Endothelial cell (in vitro differentiated cells): ENCODE measurements at places on chromosomes 6 and 20. TPM values are rescaled to one million over a fixed set of nuclear protein-coding genes. Genes with fewer than 3 reads are reported as not detected.

The FNDC1 gene
- 1.2 TPM for total RNA-seq

GRCh38 chr6:131910219-131910589 lies 41.0 kb downstream of the CCN2 start:
- DNase-seq, result no peak

The GNRH2 gene
- 0.87 TPM for total RNA-seq

GRCh38 chr6:101545191-101545590 lies 151.7 kb downstream of the GRIK2 start:
- no peak for DNase-seq

DNA sequence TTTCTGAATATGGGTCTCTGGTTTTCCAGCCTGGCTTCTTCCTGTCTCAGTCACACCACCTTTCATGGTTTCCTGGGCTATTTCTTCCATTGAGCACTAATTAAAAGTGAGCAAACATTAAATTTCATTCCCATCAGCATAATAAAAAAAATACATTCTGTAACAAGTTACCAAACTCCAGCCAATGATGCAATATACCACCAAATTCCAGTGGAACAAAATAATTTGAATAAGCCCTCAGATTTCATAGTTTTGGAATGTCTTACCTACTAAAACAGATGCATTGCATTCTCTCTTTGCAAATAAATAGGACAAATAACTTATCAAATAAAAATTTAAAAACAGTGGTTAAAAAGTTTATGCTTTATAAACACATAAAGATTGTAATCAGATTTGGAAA lies 97.8 kb upstream of the PRDM1 start:
- DNase-seq, result no peak

The AMD1 gene
- 50.5 TPM for total RNA-seq

GRCh38 chr6:72626126-72626525 lies 4.3 kb downstream of the KCNQ5 start:
- DNase-seq, result no peak

The HEY2 gene
- 82.7 TPM for total RNA-seq

The ESR1 gene
- 0.05 TPM for total RNA-seq

The TCP11 gene
- 0.18 TPM for total RNA-seq

The IP6K3 gene
- not detected for total RNA-seq

The VSX1 gene
- total RNA-seq, result not detected

GRCh38 chr6:52535711-52536423 lies 41.0 kb downstream of the TRAM2 start:
- DNase-seq, result no peak

GRCh38 chr6:56708810-56709597 lies 66.3 kb upstream of the DST start:
- DNase-seq, result no peak

DNA sequence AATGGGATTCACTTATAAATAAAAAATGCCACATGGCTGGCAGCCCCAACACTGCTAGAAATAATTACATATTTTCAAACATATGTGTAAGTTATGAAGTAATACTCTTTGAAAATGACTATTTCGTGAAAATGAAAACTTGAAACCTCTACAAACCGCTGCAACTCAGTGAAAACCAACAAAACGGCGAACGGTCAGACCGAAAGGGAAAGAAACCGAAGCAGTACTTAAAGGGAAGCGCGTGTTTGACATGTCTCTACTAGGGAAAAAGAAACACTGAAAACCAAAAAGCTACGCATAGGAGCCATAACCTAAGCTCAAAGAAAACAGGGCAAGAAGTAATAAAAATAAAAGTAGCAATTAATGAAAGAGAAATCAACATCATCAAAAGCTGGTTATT lies 121.0 kb upstream of the GGTLC1 start:
- no peak for DNase-seq

DNA sequence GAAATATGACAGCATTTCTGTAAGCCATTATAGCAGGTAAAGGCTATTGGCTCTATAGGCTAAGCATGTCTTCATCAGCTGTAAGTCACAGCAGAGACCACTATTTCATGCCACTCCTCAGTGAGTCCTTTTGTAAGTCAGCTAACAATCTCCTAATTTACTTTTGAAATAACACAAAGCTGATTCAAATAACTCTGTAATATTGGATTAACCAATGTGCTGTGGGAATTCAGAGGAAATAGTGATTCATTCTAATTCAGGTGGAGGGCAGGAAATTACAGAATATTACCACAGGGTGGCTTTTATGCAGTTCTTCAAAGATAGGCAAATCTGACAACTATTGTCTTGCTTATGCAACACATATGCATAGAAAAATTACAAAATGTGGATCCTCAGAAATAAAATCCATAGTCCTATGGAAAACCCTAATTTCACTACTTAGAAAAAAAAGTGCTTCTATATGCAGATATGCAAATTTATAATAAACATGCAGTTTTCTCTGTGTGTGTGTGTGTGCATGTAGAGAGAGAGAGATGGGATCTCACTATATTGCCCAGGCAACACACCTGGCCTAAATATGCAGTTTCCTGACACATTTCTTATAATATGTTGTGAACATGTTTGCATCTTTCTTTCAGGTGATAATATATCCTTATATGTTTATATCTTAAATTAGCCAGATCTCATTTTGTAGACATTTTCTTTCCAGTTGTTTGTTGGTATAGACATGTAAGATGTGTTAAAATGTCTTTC lies 4.8 kb upstream of the SMIM28 start:
- DNase-seq, result no peak

The SMLR1 gene
- not detected for total RNA-seq

DNA sequence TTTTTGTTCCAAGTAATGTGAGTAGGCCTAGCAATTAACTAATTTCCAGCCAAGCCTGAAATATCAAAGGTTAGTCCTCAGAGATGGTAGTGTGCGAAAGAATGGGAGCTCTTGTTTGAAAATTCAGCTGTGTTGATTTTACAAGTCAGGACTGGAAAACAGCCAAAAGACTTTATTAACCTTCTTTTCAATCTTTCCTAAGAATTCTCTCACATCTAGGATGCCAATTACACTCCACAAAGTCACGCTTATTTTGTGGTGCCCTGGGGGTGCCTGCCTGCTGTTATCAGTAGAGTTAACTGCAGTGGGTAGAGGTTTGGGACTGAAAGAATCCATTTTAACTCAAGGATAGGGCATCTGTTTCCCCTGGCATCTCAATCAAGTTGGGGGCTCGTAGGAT lies 30.7 kb upstream of the MAP3K4 start:
- no peak for DNase-seq

DNA sequence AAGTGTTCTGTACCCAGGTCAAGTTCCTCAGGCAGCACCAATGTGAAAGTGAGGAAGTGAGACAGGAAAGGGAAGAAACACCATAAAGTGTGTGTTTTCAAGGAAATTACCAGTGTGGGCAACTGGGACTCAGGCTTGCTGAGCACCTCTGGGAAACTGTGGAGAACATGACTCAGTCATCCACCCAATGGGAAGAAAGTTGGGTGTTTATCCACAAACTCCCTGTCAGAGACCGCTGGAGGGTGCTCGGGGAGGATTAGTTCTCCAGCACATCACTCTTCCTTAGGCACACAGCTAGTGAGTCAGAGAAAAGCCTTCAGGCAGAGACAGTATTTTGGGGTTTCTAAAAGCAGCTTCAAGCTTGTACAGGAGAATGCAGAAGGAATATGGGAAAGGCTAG lies 93.6 kb downstream of the PCSK2 start:
- DNase-seq, result no peak

DNA sequence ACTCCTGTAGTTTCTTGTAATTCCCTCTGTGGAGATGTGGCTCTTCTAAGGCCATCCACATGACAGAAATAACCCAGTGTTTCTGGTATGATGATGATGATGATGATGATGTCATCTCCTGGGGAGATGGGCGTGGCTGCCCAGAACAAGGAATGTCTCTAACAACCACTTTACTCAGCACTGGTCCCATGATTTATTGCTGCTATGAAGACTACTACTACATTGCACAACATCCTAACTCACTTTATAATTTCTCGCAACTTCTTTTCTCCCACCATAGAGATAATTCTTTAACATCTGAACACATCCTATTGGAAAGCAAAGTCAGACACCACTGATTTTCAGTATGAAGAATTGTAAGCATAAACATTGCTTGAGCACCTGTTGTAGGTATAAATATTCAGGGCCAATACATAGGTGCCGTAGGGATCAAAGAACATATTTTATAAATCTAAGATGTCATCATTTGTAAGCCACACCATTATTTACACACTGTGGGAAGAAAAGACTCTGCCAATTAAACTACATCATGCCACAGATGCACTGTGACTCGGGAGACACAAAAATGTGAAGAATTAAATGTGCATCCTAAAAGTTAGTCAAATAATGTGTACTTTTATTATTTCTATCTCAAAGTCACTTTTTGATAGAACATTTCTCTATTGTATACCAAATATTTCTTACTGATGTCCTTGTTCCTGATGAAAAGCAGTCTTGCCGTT lies 6.4 kb downstream of the TPMT start:
- no peak for DNase-seq

GRCh38 chr6:166542580-166542912 lies 43.9 kb downstream of the RAMACL start:
- DNase-seq, result no peak

DNA sequence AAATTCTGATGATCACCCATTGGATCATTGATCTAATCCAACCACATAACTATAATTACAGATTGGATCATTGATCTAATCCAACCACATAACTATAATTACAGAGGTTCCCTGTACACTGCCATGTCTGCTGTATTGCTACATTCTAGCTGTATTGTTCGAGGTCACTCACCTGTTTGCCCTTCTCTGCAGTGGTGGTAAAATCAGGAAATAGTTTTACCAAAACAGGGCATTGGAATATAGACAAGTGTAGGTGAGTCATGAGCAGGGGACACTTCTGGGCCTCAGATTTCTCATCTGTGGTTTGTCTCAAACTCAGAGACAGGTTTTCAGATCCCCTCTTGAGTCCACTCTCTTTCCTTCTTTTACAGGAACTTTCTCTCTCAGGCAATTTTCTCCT lies 9.0 kb upstream of the AFDN start:
- no peak for DNase-seq

DNA sequence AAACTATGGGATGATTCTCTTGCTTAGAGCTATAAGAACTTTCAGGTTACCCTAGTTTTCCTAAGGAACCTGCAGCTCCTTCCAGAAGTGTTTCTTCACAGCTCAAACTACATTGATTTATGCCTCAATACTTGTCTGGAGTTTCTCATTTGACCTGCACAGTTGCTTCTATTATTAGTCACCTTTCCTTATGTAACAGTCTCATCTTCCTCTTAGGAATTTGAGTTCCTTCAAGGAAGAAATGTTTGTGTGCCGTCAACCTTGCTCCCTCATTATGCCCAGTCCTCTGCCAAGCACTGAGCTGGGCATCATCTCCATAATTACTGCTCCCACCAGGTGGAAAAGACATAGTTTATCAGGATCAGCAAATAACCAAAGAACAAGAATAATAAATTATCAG lies 466.4 kb downstream of the PKHD1 start:
- DNase-seq, result no peak

The ANKRD66 gene
- total RNA-seq, result not detected

GRCh38 chr6:106546691-106547414 lies 82.4 kb downstream of the RTN4IP1 start:
- no peak for DNase-seq

- no peak for DNase-seq
Measured at GRCh38 chr6:85372188-85372914, 77.5 kb upstream of the NT5E start.

The TRMT6 gene
- 11.8 TPM for total RNA-seq

- DNase-seq, result no peak
Measured at GRCh38 chr6:98932381-98932780, 15.4 kb downstream of the FBXL4 start.

GRCh38 chr6:53530346-53530745 lies 14.6 kb downstream of the GCLC start:
- no peak for DNase-seq

- no peak for DNase-seq
Measured at GRCh38 chr20:57108742-57109570, 157.5 kb downstream of the BMP7 start.

- DNase-seq, result no peak
Measured at GRCh38 chr20:54557806-54558590, 82.6 kb downstream of the DOK5 start.

DNA sequence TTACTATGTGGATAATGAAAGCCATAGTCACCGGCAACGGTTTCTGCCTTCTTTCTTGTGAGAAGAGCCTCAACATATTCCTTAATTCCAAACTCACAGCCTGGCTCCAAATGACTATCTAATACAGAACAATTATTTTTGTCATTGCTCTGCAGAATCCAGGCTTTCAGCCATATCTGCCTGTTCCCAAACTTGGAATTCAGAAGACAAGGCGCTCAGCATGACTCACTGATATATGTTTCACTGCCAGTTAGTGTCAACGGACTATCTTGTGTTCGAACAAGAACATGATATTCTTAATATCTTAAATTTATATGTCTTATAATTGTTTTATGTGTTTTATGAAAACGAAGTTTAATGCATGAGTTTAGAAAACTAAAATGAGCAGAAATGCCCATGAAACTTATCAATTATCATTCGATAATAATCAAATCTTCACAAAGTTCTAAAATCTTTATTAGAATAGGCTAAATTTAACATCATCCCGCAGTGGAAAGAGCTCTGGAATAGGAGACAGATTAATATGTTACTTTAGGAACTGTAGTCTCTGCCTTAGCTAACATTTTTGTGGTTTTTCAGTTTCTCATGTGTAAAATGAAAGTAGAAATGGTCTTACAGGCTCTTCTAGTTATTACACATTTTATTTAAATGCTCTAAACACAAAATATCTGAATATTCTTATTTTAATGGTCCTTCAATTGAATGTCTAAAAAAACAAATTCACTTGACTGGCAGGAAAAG lies 669.3 kb upstream of the GJE1 start:
- DNase-seq, result no peak

DNA sequence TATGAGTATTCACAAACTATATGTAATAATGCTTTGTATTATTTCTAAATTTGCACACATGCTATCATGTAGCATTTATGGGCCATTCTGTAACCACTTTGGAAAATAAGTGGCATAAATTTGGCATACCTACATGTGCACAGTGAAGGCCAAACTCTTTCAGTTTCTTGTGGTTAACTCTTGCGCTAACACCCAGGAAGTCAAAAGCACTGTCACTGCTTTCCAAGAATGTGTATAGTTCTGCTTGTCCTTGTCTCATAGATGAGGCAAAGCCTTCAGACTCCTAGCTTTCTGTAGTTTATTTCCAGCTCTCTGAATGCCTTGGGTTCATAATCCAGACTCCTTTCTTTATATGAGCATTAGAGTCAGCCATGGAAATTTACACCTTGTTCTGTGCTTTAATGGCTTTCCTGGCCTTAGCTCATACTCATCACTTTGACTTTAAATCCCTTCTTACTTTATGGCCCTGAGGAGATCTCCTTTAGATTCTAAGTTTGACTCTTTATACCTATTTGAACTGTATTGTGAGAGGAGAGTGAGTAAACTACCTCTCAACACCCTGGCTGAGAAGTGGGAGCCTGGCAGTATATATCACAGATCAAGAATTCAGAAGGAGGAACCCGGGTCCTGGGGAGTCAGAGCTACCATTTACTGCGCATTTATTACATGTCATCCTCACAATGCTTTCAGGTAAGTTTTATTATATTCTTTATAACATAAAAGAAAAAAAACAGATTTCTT lies 949 bp upstream of the SLC17A3 start:
- DNase-seq, result no peak
